ENCODE measurements at places on chromosomes 11 and 22.

- no peak for DNase-seq
Measured at GRCh38 chr22:50725597-50725996, 12.4 kb upstream of the ACR start.

DNA sequence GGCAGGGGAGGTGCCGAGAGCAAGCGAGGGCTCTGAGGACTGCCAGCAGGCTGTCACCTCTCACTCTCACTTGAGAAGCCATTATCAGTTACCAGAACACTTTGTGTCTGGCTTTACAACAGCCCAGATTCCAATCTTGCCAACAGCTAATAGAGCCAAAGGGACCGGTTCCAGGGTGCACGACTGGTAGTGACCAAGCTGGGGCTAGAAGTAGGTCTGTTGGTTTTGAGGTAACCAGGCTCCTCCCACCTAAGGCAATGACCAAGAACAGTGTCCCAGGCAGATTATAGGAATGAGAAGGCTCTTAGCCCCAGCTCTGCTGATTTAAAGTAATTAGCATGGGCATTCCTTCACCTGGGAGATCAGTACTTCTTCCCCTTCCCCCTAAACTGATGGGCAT is 7.2 kb upstream of the IL10RA start:
- DNase-seq = no peak

GRCh38 chr11:1782031-1782590 is 18.4 kb upstream of the CTSD start:
- DNase-seq = no peak

- DNase-seq = no peak
Measured at GRCh38 chr11:33490842-33491370, 209.7 kb downstream of the C11orf91 start.

DNA sequence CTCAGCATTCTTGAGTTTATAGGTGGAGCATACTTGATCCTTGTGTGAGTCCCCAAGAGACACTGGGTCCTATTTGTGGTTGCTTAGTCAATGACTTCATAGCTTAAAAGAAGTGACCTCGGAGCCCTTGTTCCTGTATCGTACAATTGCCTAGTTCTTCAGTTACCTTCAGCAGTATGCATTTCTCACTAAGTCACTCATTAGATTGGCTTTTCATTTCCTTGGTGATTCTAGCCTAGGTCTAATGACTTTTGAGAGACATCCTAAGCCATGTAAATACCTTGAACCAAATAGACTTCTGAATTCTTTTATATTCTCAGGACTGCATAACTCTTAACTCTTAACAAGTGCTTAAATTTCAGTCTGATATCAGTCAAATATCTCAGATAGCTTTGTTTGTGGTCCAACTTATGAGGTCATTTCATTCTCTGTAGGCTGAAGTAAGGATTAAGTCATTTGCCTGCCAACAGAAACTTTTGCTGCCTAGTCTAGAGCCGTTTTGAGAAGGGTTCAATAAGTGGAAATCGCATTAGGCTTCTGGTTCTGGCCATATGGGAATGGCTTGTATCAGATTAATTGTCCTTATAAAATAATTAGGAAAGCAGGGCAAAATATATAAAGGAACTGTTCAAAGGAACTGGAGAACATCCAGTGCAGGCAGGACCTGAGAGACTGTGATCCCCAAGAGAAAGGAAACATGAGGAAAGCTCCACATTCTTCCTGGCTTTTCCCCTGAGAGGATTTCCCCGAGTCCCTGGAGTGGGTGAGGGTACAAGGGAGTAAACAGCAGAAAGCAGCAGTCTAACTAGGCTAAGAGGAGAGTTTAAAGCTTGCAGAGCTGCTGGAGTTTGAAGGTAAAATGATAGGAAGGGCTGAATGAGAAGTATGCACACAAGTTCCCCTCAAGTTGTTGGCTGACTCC is 39.9 kb downstream of the TRAF6 start:
- DNase-seq = no peak

GRCh38 chr22:31106731-31107177 is 614 bp downstream of the SELENOM start:
- DNase-seq = no peak

GRCh38 chr22:20431511-20432192 is 6.0 kb downstream of the SCARF2 start:
- DNase-seq = no peak

GRCh38 chr11:126414615-126415014 is 59.1 kb downstream of the ST3GAL4 start:
- DNase-seq = no peak

- no peak for DNase-seq
Measured at GRCh38 chr11:19405966-19406365, 165.2 kb upstream of the E2F8 start.

DNA sequence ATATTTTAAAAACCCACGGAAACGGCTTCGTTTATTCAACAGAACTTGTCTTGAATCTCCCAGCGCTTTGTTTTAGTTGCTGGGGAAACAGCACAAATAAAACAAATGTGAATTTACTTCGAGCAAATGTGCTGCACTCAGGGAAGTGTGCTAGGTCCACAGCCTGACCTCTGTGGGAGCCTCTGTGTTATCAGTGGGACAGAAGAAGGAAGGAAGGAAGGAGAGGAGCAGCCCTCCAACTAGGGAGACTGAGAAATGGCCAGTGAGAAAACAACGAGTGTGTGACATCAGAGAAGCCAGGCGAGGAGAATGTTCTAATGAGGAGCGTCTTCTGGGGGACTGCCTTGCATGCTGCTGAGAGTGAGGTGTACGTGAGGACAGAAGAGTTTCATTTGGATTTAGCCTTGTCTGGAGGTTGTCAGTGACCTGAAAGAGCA is 42.7 kb downstream of the PPP6R3 start:
- DNase-seq = no peak

DNA sequence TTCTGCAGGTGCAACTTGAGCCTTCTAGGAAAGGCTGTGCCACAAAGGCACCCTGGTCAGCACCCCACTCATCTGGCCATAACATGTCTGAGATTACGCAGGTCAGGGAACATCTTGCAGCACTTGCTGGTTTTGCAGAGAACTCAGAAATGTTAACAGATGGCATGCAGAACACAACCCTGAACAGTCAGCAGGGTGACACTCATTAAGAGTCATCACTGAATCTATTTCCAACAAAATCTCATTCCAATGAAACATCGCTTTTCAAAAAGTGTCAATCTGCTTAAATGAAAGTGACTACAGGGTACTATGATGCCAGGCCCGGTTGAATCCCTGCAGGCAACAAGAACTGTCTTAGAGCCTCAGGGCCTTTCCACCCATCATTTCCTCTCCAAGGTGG is 369.8 kb upstream of the CCDC90B start:
- no peak for DNase-seq

GRCh38 chr11:84136926-84137325 is 850.8 kb upstream of the CCDC90B start:
- no peak for DNase-seq

DNA sequence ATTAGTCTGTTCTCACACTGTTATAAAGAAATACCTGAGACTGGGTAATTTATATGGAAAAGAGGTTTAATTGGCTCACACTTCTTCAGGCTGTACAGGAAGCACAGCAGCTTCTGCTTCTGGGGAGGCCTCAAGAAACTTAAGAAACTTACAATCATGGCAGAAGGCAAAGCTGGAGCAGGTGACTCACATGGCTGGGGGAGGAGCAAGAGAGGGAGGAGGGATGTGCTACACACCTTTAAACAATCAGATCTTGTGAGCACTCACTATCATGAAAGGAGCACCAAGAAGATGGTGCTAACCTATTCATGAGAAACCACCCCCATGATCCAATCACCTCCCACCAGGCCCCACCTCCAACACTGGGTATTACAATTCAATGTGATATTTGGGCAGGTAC is 381.6 kb downstream of the ETS1 start:
- no peak for DNase-seq

DNA sequence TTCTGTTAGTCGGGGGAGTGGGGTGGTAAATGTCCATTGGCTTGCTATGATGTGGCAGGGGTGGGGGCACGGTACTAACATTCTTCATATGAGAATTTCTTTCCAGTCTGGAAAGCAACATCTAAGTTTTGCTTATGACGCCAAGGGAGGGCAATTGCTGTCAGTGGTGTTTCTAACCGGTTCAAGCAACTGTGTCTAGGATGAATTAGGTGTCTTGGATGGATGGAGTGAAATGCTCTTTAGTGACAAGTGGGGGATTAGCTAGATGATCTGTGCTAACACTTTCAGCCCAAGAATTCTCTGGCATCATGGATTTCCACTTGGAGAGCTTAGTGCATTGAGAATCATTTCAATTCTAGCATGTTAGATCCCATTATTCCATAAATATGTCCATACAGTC is 262.6 kb upstream of the SORL1-AS1 start:
- DNase-seq = no peak

- DNase-seq = no peak
Measured at GRCh38 chr22:46967445-46968358, 205.3 kb downstream of the TBC1D22A start.

DNA sequence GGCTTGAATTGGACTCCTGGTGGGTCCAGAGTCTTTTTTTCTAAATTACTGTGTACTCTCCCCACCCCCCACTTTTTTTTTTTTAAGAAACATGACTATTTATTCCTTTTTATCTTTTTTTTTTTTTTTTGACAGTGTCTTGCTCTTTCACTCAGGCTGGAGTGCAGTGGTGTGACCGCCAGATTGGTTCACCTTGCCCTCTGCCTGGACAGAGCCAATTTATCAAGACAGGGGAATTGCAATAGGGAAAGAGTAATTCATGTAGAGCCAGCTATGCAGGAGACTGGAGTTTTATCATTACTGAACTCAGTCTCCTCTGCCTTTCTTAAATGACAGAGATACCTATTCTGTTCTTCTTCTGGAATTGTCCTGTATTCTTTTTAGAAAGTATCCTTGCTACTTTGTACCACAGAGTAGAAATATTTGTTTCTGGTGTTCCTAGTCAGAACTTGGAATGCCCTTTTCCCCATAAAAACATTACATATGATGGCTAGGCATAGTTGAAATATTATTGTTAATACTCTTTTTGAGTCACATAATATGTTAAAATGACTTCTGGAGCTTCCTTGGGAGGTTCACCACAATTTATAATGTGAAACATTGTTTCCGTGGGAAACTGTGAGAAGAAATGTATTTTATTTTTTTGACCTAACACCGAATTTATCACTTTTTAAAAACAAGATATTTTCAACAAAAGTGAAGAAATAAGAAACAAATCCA is 95.6 kb downstream of the UVRAG start:
- no peak for DNase-seq

GRCh38 chr22:34943830-34944229 is 122.1 kb upstream of the ISX start:
- no peak for DNase-seq

- DNase-seq = no peak
Measured at GRCh38 chr11:106216281-106216680, 138.8 kb downstream of the AASDHPPT start.

DNA sequence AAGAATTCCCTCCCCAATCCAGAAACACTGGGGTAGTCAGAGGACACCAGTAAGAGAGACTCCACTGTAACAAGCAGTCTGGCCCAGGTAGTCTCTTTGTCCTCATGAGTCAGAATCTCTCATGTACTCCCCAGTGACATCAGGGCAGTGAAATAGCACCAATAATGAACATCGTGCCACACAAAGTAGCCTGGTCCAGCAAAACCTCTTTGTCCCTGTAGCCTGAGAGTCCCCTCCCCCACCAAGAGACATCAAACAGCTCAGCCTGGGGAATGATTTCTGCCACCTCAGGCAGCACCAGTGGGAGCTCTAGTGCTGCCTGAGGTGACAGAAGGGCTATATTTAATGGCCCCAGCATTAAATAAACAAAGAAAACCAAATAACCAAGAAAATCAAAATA is 88.1 kb downstream of the SBF2 start:
- DNase-seq = no peak

- no peak for DNase-seq
Measured at GRCh38 chr22:35921777-35922176, 106.8 kb downstream of the RBFOX2 start.

DNA sequence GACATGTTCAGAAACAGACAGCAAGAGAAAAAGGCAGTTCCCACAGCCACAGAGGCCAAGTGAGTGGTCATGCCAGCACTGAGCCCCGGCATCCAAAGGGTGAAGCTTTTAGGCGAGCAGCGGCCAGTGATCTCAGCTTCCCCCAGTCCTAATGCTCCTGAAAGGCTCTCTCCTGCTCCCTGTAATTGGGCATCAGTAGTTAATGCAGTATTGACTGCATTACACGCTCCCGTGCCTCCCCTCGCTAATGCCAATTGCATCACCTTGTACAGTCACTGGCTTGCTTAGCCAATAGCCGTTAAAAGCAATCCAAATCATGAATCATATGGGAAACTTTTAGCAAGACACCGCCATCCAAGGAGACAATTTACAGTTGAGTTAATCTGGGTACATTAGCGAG is 4.9 kb downstream of the LMO1 start:
- DNase-seq = no peak

DNA sequence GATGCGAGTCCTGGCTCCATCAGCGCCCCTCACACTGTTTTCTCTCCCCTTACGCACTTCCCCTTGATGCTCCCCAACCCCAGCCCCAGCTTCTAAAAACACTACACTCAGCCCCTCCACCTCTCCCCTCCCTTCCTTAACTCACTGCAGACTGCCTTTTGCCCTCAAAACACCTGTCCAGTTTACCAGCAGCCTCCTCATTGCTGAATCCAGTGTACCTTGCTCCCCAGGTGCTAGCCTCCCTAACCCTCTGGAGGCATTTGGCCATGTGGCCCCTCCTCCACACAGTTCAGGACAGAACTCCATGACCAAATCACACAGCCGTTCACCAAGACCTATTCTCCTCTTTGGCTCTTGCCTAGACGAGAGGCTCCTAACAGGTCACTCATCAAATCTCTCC is 2.8 kb upstream of the GALR3 start:
- no peak for DNase-seq

- no peak for DNase-seq
Measured at GRCh38 chr22:34709641-34710040, 356.3 kb upstream of the ISX start.

DNA sequence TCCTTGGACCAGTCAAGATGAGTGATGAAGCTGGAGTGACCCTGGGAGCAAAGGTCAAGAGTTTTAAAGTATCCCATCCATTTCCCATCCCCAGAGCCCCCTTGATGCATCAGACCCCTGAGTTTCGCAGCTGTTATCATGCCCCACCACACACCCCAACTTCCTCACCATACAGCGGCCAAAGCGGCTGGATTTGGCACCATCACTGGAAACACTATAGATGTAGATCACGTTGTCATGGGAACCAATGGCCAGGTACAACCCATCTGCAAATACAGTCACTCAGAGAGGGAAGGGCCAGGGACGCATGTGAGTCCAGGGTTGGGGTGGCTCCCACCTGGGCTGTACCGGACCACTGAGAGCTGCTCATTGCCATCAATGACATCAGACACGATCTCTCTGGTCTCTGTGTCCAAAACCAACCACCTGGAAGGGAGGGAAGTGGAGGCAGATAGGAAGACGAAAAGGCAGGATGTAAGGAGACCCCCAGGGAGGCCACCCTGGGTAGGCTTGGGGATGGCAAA is 2.2 kb upstream of the MTA2 start:
- DNase-seq = no peak

DNA sequence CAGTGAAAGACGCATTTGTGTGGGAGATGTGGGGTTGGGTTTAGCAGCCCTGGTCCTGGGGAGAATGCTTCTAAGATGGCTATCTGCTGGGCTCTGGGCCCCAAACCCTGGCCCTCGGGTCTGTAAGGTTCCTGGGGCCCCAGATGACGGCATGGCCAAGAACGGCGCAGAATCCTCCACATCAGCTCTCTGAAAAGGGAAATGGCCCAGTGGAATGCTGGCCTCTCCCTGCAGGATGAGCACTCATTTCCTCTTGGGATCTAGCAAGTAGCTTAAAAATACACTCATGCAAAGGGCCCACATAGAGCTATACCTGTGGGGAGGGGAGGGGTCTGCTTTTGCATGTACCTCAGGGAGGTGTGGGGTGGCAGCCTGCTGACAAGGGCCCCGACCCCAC is 37.5 kb upstream of the LINC01488 start:
- no peak for DNase-seq

All from NCI-H510A (cell line).